ENCODE measurements at places on chromosomes 6 and 20.
A peak's percentile ranks its signal among the peaks of the same experiment; 100 is the strongest.

- DNase-seq = no peak
Observed at GRCh38 chr6:64733433-64733832, 973.6 kb downstream of the EYS start.

GRCh38 chr6:117267766-117268534, 2.6 kb downstream of the VGLL2 start:
- no peak for DNase-seq

GRCh38 chr20:25073544-25073943, 8.4 kb downstream of the VSX1 start:
- DNase-seq = no peak

DNA sequence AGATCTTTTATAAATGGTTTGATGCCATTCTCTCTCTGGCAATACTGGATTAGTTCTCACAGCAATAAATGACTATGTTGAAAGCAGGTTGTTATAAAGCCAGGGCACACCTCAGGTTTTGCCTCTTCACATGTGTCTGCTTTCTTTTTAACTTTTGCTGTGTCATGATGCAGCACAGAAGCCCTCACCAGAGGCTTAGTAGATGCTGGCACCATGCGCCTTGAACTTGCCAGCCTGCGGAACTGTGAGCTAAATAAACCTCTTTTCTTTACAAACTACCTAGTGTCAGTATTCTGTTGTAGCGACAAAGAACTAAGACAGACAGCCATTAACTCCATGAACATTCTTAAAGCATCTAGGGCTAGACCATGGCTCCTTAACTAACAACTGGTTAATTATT, 15.3 kb upstream of the GPR63 start:
- no peak for DNase-seq

DNA sequence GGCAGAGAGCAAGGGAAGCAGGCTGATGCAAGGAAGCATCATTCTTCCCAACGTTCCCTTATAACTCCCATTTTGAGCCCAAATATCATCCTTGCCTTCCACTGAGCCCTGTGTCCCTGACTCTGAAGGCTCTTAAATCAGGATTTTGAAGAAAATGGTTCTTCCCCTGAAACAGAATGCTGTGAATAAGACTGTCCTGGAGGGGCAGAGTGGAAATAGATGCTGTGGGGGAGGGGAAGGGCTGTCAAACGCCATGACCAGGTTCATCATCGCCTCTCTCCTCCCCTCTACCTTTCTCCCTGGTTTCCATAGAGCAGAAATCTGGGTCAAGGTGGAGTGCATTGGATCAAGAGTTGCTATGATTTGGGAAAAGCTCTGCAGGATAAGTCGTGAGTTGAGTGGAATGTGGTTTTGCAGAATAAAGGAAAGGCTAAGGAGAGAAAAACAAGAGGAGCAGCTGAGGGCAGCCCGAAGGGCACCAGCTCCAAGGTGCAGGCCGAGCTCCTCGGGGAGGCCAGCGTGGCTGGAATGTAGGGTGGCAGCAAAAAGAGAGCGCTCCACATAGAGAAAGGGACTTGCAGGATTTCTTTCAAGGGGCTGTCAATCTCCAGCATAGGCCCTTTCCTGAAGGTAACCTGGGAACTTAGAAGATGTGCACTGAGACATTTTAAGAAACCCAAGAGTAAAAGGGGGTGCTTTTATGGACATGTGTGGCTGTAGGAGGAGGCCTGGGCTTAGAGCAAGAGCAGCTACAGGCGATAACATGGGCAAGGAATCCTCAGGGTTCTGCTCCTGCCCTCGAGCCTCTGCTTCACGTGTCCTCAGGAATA, 120.8 kb upstream of the CDYL start:
- DNase-seq = no peak

DNA sequence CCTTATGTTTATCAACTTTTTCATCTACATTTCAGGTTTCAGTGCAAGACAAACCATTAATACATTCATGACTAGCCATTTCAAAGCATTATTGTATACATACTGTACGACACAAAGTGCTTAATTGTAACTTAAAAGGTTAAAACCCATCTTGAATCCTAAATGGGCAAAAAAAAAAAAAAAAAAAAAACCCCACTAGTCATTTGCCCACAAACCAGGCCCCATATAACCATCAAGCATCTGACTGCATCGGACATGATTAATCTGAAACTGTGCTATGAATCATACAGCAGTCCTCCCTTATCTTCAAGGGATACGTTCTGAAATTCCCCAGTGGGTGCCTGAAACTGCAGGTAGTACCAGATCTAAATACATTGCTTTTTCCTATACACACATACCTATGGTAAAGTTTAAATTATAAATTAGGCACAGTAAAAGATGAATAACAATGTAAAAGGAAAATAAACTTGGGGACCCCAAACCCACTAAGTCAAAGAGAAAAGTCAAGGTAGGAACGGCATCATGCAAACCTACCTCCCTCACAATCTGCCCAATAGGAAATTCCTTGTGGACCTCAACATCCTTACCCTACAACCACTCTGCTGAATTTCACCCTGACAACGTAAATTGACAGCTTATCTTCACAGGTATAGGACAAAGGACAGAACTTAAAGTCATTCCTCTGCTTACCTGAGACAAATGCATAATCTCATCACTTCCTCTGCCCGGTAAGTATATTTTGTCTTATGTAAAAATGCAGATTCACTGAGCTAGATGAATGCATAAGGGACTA, 14.3 kb downstream of the B4GALT5 start:
- DNase-seq = peak; percentile 67

DNA sequence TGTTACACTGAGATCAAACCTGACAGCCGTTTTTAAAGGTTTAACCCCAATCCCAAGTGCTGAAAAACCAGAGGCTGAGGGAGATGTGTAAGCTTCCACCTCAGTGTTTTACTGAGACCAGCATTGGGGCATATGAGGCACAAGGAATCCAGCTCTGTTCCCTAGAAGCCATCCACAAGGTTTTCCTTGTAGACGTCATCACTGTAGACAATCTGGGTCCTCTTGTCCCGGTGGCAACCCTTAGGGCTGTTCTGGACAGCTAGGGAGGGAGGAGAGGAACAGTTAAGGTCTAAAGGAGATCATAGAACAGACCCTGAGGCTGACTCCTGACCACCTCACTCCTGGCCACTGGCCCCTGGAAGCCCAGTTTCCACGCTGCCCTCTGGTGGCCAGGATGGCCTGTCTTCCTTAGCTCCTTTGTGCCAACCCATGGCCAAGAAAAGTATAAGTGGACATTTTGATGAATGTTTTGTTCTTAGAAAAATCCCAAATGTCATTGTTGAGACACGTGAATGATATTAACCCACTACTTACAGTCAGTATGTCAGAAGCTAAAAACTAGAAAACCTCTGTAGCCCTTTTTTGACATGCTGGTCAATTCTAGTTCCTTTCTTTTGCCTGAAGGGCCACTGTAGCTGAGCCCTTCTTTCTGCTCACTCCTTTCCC, 6.4 kb downstream of the CFB start:
- peak; percentile 63 for DNase-seq

GRCh38 chr6:10429638-10430427, 15.0 kb upstream of the TFAP2A start:
- DNase-seq = peak; percentile 52

DNA sequence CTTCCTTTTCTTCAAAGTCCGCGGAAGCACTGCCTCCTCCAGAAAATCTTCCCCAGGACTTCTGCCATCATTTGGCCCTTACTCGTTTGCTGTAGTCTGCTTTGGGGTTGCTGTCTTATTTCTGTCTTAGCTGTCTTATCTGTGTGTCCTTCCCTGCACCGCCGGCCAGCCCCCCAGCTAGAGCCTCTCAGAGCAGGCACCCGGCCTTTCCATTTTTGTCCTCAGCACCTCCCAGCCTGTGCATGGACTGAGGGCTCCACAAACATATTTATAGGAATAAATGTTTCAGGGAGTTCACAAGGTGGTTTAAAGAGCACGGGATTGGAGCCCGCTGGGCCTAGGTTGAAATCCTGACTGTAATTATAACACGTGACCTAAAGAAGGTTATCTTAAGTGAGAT, 8.1 kb downstream of the GLP1R start:
- DNase-seq = no peak

DNA sequence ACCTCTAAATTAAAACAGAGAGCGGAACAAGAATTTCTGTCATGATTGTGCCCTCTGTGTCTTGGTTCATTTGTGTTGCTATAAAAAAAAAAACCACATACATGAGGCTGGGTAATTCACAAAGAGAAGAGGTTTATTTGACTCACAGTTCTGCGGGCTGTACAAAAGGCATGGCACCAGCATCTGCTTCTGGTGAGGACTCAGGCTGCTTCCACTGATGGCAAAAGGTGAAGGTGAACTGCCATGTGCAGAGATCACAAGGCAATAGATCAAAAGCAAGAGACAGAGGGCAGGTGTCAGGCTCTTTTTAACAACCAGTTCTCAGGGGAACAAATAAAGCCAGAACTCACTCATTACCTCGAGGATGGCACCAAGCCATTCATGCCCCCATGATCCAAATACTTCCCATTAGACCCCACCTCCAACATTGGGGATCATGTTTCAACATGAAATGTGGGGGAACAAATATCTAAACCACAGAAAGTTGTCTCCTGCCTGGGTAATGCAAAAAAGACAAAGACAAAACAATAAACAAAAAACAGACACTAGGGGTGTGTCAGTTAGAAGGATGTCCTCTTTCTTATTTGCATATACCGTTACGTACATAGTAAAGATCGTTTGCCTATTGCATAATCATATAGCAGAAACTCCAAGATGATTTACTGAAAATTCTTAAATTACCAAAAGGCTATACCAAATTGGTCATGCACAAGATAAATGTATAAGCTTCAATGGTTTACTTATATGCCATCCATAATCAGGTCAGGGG, 17.0 kb downstream of the SERPINB9 start:
- DNase-seq = no peak

DNA sequence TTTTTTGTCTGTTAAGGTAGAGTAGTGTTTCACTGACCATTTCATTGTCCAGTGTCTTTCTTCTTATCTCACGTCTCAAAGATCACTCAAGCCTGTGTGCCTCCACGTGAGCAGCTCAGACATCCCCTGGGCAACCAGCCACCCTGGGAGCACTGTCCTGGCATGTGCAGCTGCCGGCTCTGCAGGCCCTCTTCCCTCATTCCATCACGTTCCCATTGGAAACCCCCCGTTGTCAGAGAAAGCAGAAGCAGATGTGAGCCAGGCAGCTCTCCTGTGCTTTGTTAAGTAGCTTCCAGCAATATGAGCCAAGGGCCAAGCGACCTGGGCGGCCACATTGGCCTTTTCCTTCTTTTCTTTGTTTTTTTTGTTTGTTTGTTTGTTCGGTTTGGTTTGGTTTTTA, 233.2 kb upstream of the SYNDIG1 start:
- no peak for DNase-seq

DNA sequence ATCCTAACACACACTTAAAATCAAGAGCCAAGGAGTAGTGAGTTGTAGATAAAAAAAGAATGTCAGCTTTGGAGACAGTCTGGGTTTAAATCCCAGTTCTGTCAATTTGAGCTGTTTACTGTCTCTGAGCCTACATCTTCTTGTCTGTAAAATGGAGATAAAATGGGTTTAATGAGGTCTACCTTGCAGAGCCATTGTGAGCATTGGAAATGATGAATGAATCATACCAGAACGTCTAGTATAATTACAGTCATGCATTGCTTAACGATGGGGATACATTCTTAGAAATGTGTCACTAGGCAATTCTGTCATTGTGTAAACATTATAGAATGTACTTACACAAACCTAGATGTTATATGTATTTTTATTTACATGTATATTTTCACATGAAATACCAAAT, 17.6 kb upstream of the SGK2 start:
- peak; percentile 44 for DNase-seq

DNA sequence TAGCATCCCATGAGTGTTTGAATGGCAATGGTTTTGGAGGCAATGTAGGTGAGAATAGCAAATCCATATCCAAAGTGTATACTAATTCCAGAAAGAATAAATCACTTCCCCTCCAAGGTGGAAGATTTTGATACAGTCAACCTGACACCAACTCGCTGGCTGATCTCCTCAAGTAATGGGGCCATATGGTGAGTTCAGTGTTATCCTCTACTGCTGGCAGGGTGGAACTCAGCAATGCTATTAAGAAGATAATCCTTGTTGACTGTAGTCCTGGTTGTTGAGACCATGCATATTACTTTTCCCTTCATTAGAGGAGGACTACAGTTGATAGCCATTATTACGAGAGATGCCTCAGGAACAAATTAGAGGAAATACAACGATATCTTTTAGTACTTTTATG, 17.8 kb upstream of the HLA-DQB1 start:
- DNase-seq = no peak

DNA sequence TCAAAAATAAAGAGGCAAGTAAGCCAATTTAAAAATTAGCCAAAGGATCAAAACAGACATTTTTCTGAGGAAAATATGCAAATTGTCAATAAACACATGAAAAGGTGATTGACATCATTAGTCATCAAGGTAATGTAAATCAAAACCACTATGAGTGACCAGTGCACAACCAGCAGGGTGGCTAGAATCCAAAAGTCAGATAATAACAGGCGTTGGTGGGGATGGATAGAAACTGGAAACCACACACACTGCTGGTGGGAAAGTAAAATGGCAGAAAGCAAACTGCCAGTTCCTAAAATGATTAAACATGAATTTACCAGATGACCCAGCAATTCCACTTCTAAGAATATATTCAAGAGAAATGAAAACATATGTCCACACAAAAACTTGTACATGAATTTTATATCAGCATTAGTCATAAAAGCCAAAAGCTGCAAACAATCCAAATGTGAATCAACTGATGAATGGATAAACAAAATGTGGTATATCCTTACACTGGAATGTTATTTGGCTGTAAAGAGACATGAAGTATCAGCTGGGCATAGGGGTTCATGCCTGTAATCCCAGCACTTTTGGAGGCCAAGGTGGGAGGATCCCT, 74.8 kb upstream of the MBOAT1 start:
- peak; percentile 23 for DNase-seq

DNA sequence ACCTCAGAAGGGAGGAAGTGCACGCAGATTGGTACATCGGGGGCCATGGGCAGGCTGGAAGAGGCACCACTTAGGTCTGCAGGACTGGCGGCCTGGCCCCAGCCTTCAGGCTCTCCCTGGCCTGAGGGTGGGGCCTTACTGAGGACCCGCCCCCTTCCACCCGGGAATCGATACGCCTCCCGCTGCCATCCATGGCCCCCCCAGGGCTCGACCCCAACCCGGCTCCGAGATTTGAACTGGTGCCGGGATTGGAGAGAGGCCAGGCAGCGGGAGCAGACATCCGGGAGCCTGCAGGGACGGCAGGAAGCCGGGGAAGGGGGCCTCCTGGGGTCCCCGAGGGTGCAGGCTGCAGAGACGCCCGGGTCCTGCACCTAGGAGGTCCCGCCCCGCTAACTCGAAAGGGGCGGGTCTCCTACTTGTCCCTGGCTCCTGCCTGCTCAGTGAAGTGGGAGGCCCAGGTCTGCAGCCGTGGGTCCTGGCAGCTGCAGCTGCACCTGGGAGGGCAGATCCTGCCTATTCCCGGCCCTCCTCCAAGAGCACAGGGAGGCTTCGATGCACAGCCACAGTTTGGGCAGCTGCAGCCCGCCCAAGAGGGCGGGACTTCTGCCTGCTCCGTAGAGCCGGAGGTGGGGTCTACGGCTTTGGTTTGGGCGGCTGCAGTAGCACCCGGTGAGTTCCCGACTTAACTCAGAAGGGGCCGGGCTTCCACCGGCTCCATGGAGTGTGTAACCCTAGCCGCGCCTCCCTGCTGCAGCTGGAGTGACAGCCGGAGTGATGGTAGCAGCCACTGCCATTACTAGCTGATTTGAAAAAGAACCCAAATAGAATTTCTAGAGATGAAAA, 35.2 kb upstream of the TBC1D22B start:
- DNase-seq = peak; percentile 83

- DNase-seq = no peak
Observed at GRCh38 chr6:11320914-11321597, 88.6 kb upstream of the NEDD9 start.

All from IMR-90 (cell line).